ENCODE measurements at places on chromosomes 2 and 18.

DNA sequence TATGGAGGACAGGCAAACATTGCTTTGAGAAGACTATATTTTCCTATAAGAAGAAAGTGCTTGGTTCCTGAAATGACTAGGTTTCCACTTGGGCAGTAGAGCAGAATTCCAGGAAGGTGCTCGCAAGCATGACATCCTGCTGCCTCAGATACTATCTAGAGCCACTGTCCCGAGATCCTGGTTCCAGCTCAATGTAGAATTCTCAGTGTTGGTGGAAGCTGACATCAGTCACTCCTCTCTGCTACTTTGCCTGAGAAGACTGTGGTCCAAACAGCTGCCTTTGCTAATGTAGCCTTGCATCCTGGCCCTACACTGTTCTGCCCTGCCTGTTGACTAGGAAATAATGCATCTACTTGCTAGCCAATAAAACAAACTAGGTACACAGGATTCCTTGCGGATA, 50.0 kb upstream of the ITGA6 start:
- DNase-seq: no peak

DNA sequence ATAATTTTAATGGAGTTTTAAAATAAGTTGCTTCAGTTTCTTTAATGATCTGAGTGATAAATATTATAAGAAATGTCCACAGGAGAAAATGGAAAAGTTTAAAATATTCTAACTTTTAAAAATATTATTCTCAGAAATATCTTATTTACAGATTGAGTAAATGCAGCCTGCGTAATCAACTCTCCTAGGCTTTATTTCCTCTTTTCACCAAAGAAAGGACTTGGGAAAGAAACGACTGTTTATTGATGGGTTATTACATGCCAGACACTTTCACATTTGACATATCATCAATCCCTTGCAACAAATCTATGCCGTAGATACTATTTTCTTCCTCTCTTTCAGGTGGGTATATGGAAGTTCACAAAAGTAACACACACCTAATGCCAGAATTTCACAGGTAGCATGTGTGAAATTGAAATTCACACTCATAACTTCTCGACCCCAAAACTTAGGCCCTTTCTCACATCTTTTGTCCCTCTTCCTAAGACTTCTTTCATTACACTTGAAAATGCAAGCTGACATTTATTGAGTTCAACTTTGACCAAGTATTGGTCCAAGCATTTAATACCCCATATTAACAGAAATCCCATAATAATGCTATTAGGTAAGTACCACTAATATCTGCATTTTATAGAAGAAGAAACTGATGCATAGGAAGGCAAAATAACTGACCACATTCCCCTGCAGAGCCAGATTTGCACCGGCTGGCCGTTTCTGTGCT, 49.2 kb downstream of the MYOM1 start:
- no peak for DNase-seq

DNA sequence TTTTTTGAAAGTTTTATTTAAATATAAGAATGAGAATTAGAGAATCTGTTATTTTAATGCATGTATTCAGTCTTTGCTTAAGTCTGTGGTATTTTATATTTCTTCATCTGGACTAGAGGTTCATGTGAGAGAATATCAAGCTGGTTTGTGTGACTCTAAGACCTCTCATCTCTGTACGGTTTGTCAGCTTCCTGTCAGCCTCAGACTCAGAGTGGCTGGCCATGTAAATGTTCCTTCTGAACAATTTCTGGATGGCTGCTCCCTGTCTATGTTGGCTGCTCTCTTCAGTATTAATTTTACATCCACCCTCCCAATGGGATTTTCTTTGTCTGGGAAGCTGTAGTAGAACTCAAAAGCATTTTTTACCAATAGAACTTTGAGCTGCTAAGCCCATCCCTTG, 225.3 kb upstream of the THUMPD2 start:
- no peak for DNase-seq

GRCh38 chr18:45539491-45539891, 75.8 kb upstream of the SLC14A2 start:
- no peak for DNase-seq

- DNase-seq: peak; percentile 79
These were observed 68.4 kb downstream of the POLR1A start for GRCh38 chr2:86037141-86037794.

GRCh38 chr2:173191601-173192000, 116.0 kb downstream of the MAP3K20 start:
- no peak for DNase-seq

GRCh38 chr2:139357972-139358371, 577.8 kb upstream of the NXPH2 start:
- no peak for DNase-seq

- no peak for DNase-seq
These were observed 6.9 kb downstream of the YES1 start for GRCh38 chr18:805008-805754.
